ENCODE measurements at places on chromosomes 2 and 18. TPM values are rescaled to one million over a fixed set of nuclear protein-coding genes. Genes with fewer than 3 reads are reported as not detected.

The DES gene
- total RNA-seq = 0.47 TPM

The UGT1A1 gene
- 0.39 TPM for total RNA-seq

The KCMF1 gene
- 141 TPM for total RNA-seq

The PRKAG3 gene
- not detected for total RNA-seq

The COL4A3 gene
- 0.90 TPM for total RNA-seq

The UGT1A8 gene
- total RNA-seq = 0.06 TPM

The RGPD5 gene
- 8.8 TPM for total RNA-seq
